ENCODE measurements at places on chromosomes 16 and 17.

GRCh38 chr16:81149614-81150013, 53.4 kb upstream of the GCSH start:
- DNase-seq: no peak

DNA sequence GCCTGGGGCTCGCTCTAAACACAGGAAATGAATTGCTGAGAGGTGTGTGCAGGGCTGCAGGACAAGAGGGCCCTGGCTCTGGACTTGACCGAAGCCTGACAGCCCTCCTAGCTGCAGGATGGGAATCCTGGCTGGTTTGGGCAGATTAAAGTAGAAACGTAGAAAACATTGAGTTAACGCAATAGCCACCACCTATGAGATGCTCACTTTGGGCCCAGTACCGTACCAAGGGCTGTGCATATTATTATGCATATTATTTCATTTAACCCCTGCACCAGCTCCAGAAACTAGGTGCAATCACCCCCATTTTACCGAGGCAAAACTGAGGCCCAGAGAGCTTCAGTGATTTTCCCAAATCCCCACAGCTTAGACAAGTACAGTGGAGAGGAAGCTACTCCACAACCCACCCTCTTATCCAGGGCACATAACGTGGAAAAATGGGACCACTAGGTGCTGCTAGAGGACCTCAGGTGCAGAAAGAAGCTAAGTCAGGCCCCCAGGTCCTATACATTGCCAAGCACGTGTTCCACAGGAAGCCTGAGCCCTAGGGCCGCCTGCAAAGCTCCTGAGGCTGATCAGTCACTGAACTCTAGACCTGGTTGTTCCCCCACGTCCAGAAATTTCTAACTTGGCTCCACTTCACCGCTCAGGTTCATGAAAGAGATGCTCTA, 79.2 kb downstream of the MYH11 start:
- no peak for DNase-seq

- DNase-seq: peak; percentile 33
These were observed 290 bp downstream of the TLCD1 start for GRCh38 chr17:28725660-28726225.

DNA sequence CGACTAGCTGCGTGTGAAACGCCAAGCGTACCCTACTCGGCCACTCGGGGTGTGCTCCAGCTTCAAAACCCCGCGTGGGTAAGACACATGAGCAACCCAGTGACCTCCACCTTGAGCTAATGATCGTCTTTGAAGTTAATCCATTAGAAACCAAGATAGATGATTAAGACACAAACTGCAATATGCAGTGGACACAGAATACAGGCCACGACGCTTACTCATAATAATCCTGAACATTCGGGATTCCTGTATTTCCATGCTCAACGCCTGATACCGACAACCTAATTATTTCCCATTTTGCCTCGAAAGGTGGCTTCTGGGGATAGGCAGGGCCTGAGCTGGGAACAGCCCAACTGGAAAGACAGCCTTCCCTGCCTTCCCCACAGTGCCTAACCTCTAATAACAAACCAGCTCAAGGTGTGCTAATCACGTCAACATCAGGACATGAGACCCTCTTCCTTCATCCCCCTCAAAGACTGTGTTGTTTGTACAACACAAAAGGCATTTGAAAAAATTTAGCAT, 504 bp upstream of the COPRS start:
- no peak for DNase-seq

DNA sequence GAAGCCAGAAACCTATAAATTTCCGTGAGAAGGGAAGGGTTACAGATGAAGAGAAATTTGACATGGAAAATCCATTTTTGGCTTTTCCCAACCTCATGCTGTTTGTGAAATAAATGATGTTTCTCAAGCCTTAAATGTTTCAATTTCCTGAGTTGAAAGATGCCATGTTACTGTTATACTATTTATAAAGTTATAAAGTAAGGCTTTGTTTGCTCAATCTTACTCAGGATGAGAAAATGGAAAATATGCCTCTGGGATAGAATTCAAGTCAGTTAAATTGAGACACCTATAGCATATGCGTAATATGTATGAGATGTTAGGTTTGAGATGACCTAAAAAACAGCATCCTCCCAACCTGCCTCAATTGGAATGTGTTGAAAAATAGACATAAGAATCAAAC, 19.9 kb upstream of the FAM20A start:
- DNase-seq: no peak

GRCh38 chr17:66281661-66282369, 20.6 kb upstream of the PRKCA start:
- DNase-seq: no peak

DNA sequence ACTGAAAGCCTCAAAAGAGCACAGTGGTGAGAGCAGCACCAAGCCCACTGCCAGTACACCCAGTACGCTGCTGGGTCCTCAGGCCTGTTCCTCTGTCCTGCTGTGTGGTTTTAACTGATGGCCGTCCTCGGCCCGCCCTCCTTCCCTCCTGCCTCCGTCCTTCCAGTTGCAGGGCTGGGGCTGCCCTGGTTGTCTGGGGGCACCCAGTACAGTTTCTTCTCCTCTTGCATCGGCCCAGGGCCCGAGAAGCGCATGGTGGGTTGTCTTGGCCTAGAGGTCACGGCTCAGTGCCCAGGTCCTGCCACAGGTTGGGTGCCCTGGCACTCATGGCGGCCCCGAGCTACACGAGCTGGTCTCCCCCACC, 70.8 kb upstream of the KCTD5 start:
- DNase-seq: no peak

DNA sequence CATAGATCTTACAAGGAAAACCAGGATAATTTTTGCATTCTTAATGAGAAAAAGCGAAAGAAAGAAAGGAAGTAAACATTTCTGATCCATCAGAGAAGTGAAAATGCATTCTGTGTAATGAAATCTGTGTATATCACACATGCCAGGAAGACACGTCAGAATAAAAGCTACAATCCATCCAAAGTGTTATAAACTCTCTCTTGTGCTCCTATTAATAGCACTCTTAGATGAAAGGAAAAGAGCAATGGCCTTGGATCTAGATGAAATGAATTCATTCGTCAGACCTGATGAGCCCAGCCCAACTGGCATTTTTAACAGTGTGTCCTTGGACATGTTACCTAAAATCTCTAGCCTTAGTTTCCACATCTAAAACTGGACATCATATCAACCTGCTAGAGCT, 885.5 kb downstream of the CDH11 start:
- no peak for DNase-seq

DNA sequence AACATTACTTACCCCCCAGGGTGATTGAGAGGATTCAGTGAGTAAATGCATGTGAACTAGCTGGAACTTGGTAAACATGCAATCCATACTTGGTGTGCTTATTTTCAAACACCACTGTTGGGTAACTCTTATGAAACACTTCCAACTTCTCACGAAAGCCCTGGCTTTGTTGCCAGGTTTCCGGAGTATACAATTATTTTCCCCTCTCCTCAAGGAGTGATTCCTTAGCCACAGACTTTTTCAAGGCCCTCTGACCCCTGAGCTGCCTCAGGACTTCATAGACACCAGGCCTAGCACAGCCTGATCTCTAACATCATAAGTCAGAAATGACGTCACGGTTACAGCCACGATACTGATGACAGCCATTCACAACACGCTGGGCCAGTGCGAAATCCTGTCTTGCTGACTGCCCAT, 27.6 kb downstream of the HSD17B2 start:
- DNase-seq: no peak

GRCh38 chr17:6793748-6794493, 17.9 kb downstream of the FBXO39 start:
- no peak for DNase-seq

- DNase-seq: no peak
These were observed 29.6 kb downstream of the RCVRN start for GRCh38 chr17:9875441-9875840.

- no peak for DNase-seq
These were observed 186.6 kb upstream of the SALL1 start for GRCh38 chr16:51337662-51338061.

GRCh38 chr17:83196024-83196365, 116.6 kb downstream of the METRNL start:
- DNase-seq: no peak

GRCh38 chr17:18187821-18188761, 4.5 kb downstream of the ALKBH5 start:
- DNase-seq: no peak

DNA sequence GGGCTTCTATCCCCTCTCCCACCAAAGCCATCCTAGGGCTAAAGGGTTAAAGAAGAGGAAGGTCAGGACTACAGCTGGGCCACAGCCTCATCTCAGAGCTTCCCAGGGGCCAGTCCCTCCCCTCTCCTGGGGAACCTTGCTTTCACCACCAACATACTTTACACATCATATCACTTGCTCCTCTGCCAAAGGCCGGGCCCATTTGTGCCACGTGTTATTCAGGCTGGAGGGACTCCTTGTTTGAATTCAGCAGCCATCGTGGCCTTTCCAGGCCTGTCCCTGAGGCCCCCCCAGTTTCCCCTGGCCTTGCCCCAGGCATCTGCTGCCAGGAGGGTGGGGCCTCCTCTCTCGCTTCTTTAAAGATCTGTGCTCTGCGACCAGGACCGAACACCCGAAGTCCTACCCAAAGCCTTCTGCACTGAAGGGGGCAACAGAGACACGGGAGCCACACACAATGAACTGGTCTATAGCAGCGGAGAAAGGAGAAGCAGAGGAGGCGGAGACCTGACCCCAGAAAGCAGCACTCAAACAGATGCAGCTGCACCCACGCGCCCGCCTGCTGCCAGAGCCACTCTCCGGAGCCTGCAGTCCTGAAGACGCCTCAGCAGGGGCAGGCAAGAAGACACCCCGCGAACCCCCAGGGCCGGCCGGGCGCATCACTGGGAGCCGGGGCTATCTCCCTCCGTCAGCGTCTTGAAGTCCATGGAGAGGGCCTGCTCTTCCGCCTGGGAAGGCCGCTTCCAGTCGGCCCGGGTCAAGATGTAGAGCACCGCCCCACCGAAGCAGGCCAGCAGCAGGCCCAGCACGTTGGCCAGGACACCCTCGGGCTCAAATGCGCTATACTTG, 12.1 kb downstream of the CYB561 start:
- no peak for DNase-seq

DNA sequence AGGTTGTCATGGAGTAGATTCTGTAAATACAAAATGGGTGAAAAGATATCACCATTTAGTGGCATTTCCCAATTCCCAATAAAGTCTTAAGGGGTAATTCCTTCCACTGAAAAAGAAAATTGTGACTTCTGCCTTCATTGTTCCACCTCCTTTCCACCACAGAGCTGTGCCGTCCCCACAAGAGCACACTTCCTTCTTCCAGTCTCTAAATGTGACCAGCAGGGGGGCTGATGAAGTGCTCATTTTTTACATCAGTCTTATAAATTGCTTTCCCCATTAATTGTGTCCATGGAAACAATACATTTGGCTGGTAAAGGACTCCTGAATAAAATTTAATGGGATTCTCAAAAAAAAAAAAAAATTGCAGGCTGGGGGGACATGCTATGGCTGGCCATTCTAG, 260.8 kb upstream of the PSMD7 start:
- no peak for DNase-seq

DNA sequence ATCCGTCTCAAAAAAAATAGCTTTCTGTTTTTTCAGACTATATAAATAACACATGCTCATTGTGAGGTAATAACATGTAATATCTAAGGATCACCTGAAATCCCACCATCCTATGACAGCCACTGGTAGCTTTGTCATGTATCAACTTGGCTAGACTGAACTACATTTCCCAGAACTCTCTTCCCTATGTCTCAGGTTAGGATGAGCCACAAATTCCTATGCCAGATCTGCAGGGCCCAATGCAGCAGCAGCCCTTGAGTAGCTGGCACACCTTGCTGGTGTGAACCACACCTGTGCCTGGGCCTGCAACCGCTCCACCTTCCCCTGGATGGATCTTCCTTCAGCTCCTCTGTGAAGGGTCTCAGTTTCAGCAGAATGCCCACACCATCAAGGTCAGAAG, 28.1 kb downstream of the OGFOD1 start:
- no peak for DNase-seq

- no peak for DNase-seq
These were observed 4.0 kb upstream of the SMTNL2 start for GRCh38 chr17:4580291-4580690.

DNA sequence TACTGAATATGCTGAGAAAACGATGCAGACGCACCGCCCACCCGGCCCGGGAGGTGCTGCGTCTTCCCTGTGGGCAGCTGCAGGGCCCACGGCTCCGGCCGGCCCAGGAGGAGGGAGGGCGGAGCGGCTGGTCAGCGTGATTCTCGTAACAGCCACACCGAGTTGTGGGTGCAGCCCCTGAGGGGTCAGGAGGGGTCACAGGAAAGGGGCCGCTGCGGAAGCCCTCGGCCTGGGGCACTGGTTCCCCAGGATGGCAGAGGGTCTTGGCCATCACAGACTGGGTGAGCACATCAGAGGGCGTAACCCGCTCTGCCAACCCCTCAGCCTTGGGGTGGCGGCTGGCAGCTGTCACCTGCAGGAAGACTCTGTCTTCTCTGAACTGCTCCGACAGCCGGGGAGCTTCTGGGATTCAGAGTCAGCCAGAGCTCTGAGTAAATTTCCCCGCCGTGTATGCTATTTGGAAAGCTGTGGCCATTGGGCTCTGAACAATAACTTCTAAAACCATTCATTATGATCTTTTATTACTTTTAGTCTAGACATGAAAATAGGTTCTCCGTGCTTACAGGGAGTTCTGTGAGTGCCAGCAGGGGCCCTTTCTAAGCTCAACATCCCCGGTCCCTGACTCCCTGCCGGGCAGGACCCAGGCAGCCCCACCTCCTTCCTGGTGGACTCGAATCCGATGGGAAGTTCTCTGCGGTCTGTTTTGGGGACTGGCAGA, 87.4 kb upstream of the CHMP6 start:
- no peak for DNase-seq

DNA sequence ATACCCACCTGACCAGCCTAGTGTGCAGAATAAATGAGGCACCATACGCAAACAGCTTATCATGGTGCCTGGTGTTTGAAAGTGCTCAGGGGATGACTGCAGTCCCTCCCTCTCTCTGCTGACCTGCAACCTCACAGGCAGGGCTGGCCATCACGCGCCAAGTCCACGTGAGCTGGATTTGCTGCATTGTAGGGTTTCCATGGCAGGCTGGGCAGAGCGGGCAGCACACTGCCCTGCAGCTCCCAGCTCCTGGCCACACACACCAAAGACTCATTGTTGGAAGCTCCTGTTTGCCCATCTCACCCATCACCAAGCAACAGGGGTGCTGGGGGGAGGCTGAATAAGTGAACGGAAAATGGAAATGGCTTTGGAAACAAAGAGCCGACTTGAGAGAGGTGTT, 81.8 kb downstream of the IRX3 start:
- no peak for DNase-seq

All from NCI-H187 (cell line).